ENCODE measurements at places on chromosomes 13 and 19.

- DNase-seq = no peak
These were observed 343.5 kb downstream of the TEX29 start for GRCh38 chr13:111663953-111664421.

DNA sequence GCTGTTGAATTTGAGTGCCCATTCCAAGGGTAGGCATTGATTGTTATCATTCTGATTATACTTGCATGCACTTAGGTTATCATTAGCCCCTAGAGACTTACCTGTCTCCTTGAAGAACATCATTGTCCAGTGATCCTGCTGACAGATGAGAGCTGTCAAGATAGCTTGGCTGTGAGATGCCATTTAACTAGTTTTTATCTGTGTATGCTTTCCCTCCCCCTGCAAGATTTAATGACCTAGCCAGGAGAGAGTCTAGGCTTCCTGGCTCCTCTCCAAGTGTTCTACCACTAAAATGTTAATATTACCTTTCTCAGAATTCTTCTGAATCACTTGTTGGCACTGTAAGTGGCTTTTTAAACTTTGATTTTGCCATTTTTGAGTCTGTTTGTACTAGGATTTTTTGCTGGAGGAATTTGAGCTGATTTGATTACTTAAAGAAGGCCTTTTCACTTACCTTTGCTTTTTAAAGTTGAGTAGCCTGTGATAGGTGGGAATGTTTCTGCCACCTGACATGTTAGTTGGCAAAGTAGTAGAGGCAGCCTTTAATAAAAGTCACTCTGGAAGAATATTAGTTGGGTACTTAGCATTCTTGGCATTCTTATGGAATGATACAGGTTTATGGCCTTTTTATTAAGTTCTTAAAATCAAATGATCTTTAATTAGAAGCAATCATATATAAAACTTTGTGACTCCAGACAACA lies 41.1 kb downstream of the ARHGAP35 start:
- DNase-seq = no peak

DNA sequence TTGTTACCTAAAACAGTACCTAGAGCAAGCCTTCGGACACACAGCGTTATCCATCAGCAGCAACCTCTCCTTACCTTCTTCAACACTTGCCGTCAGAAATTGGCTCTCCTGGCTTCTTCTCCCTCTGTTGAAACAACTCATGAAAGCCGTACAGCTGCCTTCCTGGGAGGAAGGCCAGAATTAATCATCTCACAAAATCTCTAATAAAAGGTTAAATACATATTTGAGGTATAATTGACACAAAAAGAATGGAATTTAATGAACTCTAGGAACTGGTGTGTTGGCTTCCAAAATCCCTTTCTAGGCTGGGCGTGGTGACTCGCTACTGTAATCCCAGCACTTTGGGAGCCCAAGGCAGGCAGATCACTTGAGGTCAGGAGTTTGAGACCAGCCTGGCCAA lies 37.3 kb upstream of the GTF2F2 start:
- no peak for DNase-seq

DNA sequence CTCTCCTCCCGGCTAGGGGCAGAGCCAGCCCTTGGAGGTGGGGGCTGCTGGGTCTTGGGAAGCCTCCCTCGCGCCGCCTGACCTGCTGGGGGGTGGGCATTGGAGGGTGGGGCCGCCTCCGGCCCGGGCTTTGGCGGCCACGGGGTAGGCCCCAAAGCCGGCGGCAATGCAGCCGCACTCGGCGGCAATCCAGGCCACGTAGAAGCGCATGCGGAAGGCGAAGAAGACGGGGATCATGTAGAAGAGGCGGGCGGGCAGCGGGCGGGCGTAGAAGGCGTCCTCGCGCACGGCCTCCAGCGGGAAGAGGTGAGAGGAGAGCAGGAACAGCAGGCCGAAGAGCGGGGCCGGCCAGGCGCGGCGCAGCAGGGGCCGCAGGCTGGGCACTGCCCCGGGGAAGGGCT lies 7.7 kb upstream of the TMC4 start:
- DNase-seq = no peak

GRCh38 chr13:44104197-44104490 lies 224.4 kb downstream of the LACC1 start:
- no peak for DNase-seq

DNA sequence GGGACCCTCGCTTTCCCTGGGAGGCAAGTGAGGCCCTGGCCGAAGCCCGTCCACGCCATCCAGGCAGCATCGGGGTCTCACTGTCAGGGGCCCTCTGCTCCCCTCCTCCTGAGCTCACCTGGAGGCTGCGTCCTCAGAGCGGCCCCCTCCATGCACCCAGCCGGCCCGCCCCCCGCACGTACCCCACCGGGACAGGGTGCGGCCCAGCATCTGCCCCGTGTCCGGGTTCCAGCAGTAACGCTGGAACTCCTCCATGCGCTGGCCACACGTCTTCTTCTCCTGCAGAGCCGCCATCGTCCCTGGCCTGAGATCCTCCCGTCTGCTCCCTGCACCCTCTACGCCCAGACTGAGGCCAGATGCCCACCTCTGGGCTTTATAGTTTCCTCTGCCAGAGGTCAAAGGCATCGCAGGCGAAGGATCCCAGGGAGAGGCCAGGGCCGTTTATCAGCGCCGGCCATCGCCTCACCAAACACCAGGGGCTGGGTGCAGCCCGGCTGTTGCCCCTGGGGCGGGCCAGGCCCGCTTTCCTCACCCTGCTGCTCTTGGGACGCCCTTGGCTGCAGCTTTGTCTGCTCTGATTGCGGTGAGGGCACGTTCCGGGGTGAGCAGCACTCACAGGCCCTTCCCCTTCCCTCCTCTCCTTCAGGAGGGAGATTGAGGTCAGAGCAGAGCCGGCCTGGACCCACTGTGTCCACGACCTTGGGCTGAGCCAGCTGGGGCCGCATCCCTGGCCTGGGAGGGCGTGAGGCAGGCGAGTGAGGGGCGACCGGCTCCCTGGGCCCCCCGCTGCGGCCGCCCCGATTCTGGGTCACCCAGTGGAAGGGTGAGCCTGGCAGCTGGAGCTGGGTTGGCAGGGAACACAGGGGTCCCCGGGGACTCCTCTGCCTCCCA lies at the start of gene ATP4B:
ATP4B (minus strand) TSS at position 348 of the 891 bp plus-strand sequence; CDS start at position 294, 54 bp downstream.
- peak; percentile 57 for DNase-seq

DNA sequence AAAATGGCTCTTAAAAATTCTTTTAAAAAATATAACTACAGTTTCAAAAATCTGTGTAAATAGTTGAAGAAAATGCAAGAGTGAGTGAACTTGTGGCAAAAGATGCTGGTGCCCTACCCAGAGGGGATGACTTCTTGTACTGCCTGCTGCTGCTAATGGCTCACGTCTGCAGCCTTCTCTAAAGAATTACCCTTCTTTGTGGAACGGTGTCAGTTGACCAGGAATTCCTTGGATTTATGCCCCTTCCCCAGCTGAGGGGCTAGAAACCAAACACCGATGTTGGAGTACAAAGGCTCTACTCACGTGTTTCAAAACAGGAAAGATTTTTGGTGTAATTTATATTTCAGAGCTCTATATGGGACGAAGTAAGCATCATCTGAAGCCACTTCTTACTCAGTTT lies 1582.8 kb downstream of the OLFM4 start:
- DNase-seq = no peak

- DNase-seq = no peak
These were observed 20.5 kb downstream of the EDNRB start for GRCh38 chr13:77898097-77898496.

DNA sequence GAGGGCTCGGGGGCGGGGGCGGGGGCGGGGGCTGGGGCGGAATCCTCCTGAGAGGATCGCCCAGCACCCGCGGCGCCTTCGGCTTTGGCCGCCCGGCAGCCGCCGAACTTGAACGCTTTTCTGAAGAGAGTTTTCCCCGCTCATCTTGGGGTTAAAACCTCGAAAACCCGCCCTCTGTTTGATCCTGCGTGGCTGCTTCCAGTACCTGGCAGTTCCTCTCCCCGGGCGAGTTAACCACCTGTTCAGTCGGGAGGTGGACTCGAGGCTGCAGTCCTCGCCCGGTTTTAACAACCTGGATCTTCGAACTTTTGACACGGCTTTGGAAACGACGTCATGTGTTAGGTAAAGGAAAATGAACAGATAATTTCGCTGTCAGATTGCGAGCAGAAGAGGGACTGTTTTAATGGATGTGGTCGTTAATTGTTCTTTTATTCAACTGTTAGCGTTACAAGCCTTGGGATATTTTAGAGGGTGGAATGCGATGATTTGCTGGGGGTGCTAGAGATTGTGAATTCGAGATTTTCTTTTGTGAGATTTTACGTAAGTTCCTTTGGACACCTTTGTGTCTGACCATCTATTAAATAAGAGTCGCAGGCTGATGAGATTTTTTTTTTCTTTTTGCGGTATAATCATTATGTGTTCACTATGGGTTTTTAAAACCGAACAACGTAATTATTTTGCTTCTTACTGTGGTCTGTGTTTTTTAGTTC lies 1.0 kb downstream of the FNDC3A start:
- no peak for DNase-seq

- no peak for DNase-seq
These were observed 47.5 kb downstream of the CRTC1 start for GRCh38 chr19:18730885-18731513.

DNA sequence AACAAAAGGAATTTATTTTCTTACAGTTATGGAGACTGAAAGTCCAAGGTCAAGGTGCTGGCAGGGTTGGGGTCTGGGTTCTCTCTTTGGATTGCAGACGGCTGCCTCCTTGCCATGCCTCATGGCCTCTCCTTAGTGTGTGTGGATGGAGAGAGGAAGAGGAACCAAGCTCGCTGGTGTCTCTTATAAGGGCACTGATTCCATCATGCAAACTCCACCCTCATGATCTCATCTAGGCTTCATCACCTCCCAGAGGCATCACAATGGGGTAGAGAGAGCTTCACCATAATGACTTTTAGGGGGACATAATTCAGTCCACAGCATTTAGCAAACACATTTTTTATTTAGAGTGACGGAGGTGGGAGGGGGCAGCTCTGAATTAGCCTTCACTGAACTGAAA lies 104.9 kb upstream of the ABCC4 start:
- DNase-seq = no peak

- no peak for DNase-seq
These were observed 179.2 kb downstream of the TSHZ3 start for GRCh38 chr19:31170046-31170445.

GRCh38 chr19:52694921-52695320 lies 39.9 kb downstream of the ZNF611 start:
- DNase-seq = no peak

DNA sequence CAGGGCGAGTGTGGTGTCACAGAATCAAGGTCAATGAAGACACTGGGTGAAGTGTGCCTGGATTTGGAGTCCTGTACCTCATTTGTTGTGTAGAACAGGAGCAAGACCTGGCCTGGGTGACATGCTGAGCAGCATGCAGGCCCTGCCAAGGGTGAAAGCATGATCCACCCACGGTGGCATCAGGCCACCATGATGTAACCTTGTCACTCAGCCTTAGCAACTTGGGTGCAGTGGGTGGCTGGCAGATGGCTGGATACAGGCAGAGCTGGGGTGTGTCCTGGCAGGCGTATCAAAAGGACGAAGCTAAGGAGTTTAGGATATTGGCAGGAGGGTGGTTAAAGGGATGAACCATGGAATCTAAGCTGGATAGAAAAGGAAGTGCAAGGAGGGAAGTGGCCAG lies 10.3 kb downstream of the THSD1 start:
- no peak for DNase-seq

- DNase-seq = no peak
These were observed 298.4 kb downstream of the SLITRK6 start for GRCh38 chr13:85500696-85501256.

DNA sequence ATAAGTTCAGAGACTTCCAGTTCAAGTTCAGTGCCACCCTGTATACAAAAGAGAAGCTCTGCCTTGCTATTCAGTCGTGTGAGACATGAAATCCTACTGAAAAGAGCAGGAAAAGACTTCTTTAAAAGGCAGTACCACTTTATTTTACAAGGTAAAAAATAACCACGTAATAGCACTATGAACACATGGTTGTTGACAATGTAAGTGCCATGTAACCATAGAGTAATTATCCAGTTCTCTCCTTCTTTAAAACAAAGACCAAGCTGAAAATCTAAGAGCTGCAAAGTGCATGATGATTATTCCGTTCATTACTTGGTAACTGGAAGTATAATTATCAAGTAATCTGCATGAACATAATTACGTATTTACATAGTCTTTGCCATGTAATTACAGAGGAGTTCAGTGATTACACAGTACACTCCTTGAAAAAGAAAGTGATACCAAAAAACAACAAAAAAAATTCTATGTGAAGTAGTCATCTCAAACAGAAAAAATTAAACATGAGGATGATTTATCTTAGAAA lies 288.7 kb downstream of the EFNB2 start:
- DNase-seq = no peak

DNA sequence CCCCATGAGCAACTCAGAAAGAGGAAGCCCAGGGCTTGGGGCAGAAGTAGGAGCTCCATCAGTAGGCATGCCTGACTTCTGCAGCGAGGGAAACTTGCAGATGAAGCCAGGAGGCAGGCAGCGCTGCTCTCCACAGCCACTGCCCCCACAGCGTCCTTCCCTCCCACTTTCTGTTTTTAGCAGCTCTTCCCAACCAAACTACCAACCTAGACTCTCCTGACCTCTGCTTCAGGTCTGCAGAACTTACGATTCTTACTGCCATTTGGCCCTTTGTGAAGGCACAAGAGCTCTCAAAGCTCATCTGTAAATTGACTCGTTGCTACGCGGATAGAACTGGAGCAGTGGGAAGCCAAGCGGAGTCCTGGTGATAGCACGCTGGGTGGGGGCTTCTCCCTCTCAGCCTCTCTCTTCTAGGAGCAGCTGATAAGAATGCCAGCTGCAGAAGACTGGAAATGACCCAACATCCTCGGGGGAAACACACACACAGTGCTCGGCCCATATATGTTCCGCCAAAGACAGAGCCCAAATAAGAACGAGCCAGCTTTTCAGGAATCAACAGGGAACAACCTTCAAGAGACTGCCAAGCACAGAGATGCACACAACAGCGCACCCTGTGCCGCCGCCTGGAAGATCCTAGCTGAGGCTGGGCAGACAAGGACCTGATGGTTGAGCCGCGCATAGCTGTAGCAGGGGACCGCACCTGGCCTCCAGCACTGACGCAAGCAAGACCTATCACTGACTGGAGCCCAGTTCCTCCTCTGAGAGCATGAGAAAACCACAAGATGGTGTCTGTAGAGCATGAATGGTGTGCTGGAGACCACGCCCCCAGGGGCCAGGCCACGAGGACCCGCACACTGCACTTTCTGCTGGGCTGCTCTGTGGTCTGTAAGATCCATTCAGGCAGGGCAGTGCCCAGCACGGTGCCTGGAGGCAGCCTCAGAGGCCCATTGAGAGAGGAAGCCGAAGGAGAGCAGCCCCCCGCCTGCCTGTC lies 15.9 kb upstream of the SLC35E1 start:
- DNase-seq = no peak

- no peak for DNase-seq
These were observed 76.3 kb upstream of the GPR183 start for GRCh38 chr13:99383511-99383921.

GRCh38 chr13:113654591-113655345 lies 3.2 kb downstream of the ATP4B start:
- DNase-seq = peak; percentile 38

DNA sequence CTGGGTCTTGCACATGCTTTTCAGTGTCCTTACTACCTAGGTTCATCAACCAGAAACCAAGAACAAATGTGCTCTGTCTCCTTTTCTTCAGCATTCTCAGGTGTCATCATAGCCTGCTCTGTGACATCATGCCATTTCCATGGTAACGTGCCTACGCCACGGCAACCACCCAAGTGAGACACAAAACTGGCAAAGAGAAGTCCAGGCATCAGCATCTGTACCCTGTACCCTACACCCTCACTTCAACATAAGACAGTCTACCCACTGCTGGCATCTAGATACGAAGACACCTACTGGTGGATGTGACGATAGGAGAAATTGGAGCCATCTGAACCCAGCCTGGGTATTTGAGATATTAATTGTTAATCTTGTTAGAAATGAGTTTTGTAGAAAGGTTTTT lies 13.3 kb downstream of the ZC3H4 start:
- DNase-seq = no peak
